ENCODE measurements at places on chromosomes 2 and 18.
A peak's percentile ranks its signal among the peaks of the same experiment; 100 is the strongest.

DNA sequence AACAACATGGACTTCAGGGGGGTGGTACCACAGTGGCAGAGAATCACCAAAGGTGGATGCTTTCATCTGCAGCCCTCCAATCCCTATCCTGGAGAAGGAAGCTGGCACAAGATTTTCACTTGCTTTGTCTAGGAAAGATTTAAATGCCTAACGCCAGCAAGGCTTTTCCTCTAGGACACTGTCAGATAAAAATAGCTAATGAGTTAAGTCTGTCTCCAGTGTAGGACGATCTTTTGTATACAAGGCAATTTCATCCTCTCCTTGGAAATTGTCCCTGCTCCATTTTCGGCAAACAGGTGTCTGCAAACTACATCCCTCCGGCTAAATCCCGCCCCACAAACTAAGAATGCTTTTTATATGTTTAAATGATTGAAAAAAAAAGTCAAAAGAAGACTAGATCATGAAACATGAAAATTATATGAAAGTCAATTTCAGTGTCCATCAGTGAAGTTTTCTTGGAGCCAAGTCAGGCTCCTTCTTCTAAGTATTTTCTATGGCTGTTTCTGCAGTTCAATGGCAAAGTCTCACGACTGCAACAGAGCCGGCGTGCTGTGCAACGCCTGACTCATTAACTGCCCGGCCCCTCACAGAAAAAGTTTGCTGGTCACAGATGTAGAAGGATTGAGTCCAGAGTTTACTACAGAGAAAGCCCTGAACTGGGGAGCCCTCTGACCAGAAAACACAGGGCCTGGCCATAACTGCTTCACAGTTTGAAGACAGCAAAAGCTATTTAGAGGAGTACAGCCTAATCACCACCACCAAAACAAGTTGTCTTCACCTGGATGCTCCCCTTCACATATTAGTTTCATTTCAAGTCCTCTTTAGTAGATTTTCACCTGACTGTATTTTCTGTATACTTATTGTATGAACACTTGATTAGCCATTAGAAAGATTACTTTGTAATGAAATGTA, 52.3 kb downstream of the PIEZO2 start:
- no peak for DNase-seq

DNA sequence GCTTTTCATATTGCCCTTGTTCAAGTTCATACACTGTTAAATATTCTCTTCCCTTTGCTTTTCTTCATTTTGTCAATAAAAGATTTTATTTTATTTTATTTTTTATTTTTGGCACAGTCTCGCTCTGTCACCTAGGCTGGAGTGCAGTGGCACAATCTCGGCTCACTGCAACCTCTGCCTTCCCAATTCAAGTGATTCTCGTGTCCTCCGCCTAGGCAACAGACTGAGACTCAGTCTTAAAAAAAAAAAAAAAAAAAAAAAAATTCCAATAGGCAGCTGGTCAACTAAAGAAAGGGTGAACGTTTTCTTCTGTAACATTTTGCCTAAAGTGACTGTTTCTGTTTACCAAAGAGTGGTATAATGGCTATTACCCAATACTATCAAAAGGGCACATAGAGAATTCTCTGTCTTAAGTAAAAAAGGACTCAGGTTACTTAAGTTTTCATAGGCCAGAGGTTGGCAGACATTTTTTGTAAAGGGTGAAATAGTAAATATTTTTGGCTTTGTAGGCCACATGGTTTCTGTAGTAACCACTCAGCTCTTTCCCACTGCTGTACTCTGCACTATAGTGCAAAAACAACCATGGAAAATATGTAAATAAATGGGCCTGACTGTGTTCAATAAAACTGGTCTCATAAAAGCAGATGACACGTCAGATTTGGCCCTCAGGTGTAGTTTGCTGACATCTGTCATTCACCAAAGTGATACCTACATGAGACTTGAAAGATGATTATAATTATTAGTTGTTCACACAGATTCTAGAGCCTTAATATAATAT, 113.4 kb downstream of the MIB1 start:
- DNase-seq, result no peak

GRCh38 chr2:230924470-230925341, at the start of gene GPR55:
GPR55 (minus strand) TSS chr2:230925242; CDS start chr2:230910962, 14,280 bp downstream.
- no peak for DNase-seq

DNA sequence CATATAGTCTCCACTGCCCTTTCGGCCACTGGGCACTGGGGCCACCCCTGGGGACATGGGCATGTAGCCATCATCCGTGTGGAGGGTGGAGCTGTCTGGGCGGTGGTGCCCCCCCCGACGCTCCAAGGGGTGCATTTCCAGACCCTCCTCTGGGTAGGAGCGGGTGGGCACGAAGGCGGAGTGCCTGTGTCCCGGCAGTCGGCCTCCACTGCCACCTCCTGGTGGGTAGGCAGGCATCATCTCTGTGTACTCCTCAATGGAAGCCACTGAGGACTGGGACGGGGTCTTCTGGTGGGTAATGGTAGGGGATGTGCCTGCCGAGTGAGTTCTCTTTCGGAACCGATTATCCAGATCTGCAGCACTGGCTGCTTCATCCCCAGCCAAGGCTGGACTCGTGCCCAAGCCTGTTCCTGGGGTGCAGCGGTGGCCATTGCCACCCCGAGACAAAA, 2.8 kb downstream of the IRS1 start:
- peak; percentile 85 for DNase-seq

DNA sequence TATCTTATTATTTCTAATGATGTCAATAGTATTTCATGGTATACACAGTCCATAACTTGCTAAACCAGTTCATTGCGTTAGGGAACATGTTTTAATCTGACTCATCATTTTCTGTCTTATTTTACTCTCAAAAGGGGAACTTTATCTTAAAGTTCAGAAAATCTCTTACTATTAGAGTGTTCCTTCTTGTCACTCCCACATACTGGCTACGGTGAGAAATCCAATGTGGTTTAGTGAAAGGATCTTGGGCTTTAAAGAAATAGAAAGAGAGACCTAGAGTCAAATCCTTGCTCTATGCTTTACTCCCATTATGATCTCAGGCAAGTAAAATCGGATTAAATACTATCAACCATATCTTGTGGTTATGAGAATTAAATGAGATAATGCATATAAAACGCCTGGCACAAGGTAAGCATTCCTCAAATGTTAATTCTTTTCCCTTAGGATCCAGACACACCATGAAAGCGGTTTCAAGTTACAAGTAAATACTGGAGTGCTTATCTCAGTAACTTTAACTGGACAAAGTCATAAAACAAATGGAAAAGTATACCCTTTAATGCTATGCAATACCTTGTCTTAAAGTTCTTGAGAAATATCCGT, 576.0 kb downstream of the ARHGAP15 start:
- no peak for DNase-seq

- DNase-seq, result no peak
Measured at GRCh38 chr18:6666012-6666685, 63.4 kb upstream of the ARHGAP28 start.

DNA sequence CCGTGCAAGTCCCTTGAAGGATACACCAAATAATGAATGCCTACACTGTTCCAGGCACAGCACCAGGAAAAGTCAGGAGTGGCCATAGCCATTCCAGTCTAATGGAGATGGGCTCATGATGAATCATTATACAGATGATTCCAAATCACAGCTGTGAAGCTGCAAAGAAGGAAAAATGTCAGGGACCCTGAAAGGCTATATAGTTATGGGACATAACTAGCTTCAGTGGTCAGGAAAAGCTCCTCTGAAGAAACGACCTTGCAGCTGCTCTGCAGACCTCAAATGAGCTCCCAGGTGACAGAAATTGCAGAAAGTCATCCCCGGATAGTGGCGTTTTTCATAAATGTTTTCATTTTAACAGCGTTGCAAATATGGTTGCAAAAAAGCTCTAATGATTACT, 200.8 kb downstream of the PTGR3 start:
- DNase-seq, result no peak

DNA sequence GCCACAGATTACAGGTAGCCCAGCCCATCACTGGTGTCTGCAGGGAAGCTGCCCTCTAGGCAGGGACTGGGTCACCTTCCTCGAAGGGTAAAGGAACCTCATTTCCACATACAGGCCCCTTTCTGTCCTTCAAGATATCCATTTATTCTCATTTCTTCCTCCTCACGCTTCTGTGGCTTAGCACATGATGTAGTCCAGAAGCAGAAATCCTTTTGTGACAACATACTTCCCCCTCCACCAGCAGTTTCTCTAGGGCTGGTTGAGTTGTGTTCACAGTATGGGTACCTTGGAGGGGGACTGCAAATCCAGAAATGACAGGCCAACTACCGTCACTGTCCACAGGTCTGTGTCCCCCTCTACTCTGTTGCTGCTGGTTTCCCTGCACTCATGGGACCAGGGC, 364.9 kb downstream of the ANAPC1 start:
- DNase-seq, result no peak

DNA sequence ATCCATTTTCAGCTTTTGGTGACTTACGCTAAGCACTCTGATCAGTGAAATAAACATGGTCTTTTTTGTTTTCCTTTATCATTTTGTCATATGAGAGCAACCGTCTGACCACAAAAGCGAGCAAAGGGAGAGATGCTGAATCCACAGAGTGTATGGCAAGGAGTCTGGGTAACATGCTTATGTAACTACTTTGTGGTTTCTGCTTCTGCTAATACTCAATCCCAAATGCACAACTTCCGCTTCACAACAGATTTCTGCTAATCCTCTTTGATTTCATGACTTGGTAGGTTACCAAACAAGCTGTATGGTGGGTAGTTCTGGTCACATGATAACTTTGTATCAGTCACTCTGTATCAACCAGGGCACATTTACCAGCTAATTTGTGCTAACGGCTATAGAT, 908.4 kb upstream of the CRIM1 start:
- no peak for DNase-seq

DNA sequence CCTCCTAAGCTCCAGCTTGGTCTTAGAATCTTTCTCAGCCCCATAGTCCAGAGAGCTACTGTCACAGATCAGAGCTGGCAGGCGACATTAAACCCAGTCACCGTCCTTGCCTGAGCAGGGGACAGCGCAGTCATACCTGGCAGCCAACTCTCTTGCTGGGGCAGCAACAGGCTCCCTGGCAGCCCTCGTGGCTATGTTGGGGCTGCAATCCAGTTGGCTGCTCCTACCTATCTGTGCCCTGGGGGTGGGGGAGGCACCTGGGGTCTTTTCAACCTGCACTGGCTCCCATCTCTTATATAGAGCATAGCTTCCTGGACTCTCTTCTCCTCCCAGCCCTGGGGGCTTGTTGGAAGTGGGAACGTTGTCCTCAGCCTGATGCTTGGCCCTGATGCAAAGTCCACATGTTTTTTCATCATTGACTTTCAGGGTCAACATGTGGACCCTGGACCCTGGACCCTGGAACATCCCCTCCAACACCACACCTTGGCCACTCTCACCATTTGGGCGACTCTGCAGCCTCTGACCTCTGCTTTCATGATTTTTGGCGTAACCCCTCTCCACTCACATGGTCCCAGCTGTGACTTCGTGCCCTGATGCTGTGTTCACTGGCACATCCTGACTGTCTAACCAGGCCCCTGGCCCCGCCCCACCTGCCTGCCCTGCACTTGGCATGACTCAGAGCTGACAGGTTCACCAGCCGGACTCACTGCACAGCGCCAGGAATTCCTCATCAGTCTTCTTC, 45.6 kb downstream of the ATOH8 start:
- DNase-seq, result no peak

DNA sequence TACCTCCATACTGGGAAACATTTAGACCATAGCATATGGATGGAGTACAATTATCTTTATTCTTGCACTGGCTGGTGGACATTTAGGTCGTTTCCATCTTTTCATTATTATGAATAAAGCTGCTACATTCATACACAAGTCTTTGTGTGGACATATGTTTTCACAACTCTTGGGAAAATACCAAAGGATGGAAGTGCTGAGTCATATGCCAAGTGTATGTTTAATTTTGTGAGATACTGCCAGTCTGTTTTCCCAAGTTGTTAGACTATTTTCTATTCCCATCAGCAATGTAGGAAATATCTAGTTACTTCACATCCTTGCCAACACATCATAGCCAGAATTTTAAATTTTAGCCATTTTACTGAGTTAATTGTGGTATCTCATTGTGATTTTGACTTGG, 91.5 kb downstream of the GALNT13 start:
- DNase-seq, result no peak

Measured in D721Med (cell line).